ENCODE measurements at places on chromosomes 6 and 20. TPM values are rescaled to one million over a fixed set of nuclear protein-coding genes. Genes with fewer than 3 reads are reported as not detected.

DNA sequence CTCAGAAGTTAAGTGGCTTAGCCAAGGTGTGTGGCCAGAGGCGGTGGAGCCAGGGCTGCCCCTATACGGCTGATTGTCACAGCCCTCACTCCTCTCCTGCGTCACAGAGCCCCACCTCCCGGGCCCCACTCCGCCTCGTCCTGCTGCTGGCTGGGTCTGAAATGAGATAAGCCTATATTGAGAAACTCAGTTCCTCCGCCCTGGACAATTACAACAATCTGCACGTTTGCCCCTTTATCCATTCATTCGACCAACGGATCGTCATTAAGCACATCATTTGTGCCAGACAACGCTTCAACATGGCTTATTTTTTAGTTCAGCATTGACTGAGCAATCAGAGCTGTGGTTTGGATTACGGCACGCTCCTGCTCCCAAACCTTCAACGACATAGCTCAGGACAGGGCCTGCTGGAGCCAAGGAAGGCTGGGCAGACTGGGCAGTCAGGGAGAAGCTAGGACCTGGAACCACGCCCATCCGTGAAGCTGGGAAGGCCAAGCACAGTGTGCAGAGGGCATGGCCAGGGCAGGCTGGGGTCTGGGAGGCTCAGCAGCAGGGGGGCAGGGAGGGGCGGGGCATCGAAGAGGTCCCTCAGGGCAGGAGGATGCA lies 16.6 kb upstream of the EZR start:
- H3K27me3 ChIP-seq, result no peaks in the 10 kb centered on the region
- peaks cover 14% of the 10 kb centered on the region for H3K4me1 ChIP-seq
- peak overlapping the region; percentile 70 for H3K27ac ChIP-seq
- no peak overlapping the region for H3K4me3 ChIP-seq

The ASIP gene
- not detected for total RNA-seq

The PRSS35 gene
- total RNA-seq, result not detected

The DNAH8 gene
- not detected for total RNA-seq

The STMN3 gene
- 0.75 TPM for total RNA-seq

DNA sequence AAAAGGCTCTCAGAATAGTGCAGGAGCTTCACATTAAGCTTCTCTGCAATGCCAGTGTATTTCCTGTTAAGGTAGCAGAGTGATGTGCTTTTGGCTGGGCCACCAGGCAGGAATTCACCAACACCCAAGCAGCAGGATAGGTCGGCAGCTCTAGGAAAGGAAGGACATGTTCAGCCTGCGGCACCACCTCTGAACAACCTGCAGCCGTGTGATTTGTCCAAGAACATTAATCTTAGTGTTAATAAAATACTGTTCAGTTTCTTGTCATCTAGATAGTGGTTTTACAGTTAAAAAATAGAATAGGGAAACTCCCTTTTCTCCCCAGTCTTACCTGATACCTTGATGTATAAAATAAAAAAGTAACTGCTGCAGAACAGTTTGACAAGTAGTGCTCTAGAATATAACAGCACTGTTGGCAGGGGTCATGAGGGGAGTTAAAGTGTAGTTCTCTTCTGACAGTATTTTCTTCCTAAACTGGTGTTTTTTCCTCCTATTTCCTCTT lies 18.8 kb downstream of the ZNF292 start:
- no peak overlapping the region for H3K4me3 ChIP-seq
- H3K4me1 ChIP-seq, result peaks cover 8% of the 10 kb centered on the region
- H3K27ac ChIP-seq, result no peak overlapping the region
- no peaks in the 10 kb centered on the region for H3K27me3 ChIP-seq

The TCP11 gene
- not detected for total RNA-seq

The ANKRD6 gene
- 8.4 TPM for total RNA-seq

The ATAT1 gene
- 33.3 TPM for total RNA-seq

The ABCF1 gene
- total RNA-seq, result 39.5 TPM

The CLIC5 gene
- 153 TPM for total RNA-seq

The CFAP61 gene
- total RNA-seq, result 0.27 TPM

- H3K4me1 ChIP-seq, result no peaks in the 10 kb centered on the region
- no peaks in the 10 kb centered on the region for H3K27me3 ChIP-seq
- no peak overlapping the region for H3K27ac ChIP-seq
These were observed 141.3 kb downstream of the QRSL1 start for GRCh38 chr6:106770663-106771062.

DNA sequence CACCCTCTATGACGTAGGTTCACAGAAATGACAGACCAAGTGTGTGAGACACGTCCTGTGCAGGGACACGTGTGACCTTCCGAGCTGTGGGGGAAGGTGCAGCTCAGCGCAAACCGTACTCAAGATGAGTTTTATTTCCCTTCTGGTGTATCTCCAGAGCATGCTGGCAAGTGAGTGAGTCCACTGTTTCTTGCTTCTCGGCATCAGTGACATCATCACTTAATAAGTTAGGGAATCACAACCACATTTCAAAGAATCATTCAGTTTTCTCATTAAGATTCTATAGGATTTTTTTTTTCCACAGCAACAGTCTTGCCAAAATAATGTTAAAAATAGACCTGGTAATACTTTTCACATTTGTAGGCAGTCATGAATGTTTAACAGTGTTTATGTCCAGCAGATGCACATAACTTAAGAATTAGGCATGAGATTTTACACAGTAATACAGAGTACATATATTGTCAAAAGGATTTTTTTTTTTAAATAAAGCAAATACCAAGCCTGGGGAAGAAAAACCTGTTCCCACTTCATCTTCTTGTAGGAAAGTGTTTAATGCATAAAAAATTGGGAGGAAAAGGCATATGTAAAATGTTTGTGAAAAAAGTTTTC lies 417.8 kb downstream of the CDC5L start:
- peaks cover under 1% of the 10 kb centered on the region for H3K4me1 ChIP-seq
- H3K4me3 ChIP-seq, result no peak overlapping the region
- H3K36me3 ChIP-seq, result no peaks in the 10 kb centered on the region
- no peak for DNase-seq

- no peaks in the 10 kb centered on the region for H3K36me3 ChIP-seq
These were observed 1334.0 kb upstream of the CITED2 start for GRCh38 chr6:140708441-140708840.

- no peak overlapping the region for H3K27ac ChIP-seq
- H3K4me1 ChIP-seq, result peaks cover 3% of the 10 kb centered on the region
- H3K27me3 ChIP-seq, result no peaks in the 10 kb centered on the region
- DNase-seq, result no peak
- no peaks in the 10 kb centered on the region for H3K36me3 ChIP-seq
These were observed 29.8 kb upstream of the SIRT5 start for GRCh38 chr6:13544454-13545186.

DNA sequence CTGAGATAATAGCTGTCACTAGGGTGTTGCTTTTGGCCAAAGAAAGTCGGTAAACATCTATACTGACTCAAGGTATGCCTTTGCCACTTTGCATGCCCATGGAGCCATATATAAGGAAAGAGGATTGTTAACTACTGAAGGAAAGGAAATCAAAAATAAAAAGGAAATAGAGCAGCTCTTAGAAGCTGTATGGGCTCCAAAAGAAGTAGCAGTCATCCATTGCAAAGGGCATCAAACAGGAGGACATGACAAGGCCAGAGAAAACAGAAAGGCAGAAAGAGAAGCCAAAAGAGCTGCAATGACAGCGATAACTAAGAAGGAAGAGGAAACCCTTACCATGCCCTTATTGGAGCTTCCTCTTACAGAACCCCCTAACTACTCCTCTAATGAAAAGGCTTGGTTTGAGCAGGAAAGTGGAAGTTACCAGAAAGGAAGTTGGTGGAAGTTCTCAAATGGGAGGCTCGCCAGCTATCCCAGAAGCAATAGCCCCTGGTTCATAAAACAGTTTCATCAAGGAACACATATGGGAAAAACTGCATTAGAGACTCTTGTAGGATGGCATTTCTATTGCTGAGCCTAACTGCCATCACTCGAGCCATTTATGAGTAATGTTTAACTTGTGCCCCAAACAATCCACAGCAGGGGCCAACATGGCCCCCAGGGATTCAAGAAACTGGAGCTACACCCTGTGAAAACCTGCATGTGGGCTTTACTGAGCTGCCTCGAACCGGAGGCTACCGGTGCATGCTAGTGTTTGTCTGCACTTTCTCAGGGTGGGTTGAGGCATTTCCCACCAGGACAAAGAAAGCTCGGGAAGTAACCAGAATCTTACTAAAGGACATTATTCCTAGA lies 7.0 kb downstream of the IL22RA2 start:
- no peaks in the 10 kb centered on the region for H3K27me3 ChIP-seq
- no peaks in the 10 kb centered on the region for H3K36me3 ChIP-seq
- H3K4me1 ChIP-seq, result no peaks in the 10 kb centered on the region
- DNase-seq, result no peak
- no peak overlapping the region for H3K27ac ChIP-seq

GRCh38 chr20:36919715-36920333 lies 31.7 kb downstream of the SAMHD1 start:
- H3K4me1 ChIP-seq, result no peaks in the 10 kb centered on the region
- no peak for DNase-seq
- H3K4me3 ChIP-seq, result no peak overlapping the region
- H3K36me3 ChIP-seq, result no peaks in the 10 kb centered on the region

DNA sequence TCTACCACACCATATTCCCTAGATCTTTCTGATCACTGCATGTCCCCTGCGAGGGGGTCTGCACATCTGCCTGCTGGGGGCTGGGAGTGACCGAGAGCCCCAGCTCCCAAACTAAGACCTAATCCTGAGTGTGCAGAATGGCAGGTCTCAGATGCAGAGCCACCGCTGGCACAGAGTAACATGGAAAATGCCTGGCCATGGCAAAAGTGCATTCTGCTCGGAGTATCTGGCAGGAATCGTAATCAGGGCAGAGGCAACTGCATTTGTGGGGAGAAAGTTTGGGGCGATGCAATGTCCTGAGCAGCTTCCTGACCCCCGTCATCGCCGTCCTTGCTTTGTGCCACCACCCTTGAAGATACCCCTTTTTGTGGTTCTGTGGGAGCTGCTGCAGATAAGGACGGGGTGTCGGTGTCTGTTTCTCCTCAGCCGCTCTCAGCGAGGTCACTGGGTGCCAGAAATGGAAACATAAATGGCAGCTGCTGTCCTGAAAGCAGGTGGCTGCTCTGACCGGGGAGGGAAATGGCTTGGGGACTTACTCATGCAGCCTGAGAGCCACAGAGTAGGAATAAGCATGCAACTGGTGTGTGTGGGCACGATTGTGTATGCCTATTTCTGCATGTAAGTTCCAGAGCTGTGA lies 157.9 kb downstream of the LY86 start:
- no peaks in the 10 kb centered on the region for H3K36me3 ChIP-seq
- no peak for DNase-seq
- H3K27me3 ChIP-seq, result no peaks in the 10 kb centered on the region
- peaks cover 23% of the 10 kb centered on the region for H3K4me1 ChIP-seq
- no peak overlapping the region for H3K4me3 ChIP-seq
- H3K27ac ChIP-seq, result no peak overlapping the region

The DEFB132 gene
- total RNA-seq, result not detected

GRCh38 chr6:134477991-134478635 lies 160.2 kb upstream of the SGK1 start:
- DNase-seq, result no peak
- H3K36me3 ChIP-seq, result no peaks in the 10 kb centered on the region
- H3K4me3 ChIP-seq, result no peak overlapping the region
- H3K4me1 ChIP-seq, result no peaks in the 10 kb centered on the region
- H3K27ac ChIP-seq, result no peak overlapping the region

The MATN4 gene
- total RNA-seq, result not detected

DNA sequence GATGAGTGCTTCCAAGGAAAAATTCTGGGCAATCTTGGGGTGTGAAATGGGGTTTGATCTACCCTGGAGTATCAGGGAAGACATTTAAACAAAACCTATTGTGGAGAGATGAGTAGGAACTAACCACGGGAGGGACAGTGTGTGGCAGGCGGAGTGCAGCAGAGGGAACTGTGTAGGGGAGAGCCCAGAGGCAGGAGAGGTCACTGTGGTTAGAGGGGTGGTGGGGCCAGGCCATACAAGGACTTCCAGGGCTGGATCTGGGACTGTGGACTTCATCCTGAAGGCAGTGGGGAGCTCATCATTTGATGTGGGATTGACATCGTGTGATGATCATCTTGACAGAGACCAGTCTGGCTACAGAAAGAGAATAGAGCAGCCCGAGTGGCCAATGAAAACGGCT lies 89.0 kb downstream of the TOX2 start:
- no peak overlapping the region for H3K4me3 ChIP-seq
- no peaks in the 10 kb centered on the region for H3K4me1 ChIP-seq

DNA sequence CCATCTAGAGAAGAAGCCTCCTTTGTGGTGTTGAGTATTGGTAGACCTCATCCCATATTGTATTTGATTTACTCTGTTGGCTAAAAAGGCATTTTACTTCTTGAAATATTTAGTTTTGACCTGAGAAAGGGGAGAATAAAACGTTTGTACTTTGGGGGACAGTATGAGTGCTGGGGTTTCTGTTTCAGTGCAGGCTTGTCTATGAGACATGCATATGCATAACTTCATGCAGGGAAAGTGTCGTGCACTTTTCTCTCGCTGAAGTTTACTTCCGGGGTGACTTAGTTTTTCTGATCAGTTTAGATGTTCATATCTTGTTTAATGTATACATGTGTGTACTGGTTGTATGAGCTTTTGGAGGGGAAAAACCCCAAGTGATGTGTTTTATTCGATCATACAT lies 59.5 kb downstream of the UTRN start:
- no peak overlapping the region for H3K4me3 ChIP-seq
- no peak for DNase-seq
- H3K4me1 ChIP-seq, result peaks cover 28% of the 10 kb centered on the region
- H3K36me3 ChIP-seq, result no peaks in the 10 kb centered on the region
- no peaks in the 10 kb centered on the region for H3K27me3 ChIP-seq
- H3K27ac ChIP-seq, result peak overlapping the region; percentile 78

GRCh38 chr20:62120990-62121775 lies 1.1 kb upstream of the LSM14B start:
- H3K36me3 ChIP-seq, result no peaks in the 10 kb centered on the region
- peak; percentile 66 for DNase-seq
- peak overlapping the region; percentile 96 for H3K27ac ChIP-seq
- no peaks in the 10 kb centered on the region for H3K27me3 ChIP-seq
- H3K4me3 ChIP-seq, result peak overlapping the region; percentile 56

DNA sequence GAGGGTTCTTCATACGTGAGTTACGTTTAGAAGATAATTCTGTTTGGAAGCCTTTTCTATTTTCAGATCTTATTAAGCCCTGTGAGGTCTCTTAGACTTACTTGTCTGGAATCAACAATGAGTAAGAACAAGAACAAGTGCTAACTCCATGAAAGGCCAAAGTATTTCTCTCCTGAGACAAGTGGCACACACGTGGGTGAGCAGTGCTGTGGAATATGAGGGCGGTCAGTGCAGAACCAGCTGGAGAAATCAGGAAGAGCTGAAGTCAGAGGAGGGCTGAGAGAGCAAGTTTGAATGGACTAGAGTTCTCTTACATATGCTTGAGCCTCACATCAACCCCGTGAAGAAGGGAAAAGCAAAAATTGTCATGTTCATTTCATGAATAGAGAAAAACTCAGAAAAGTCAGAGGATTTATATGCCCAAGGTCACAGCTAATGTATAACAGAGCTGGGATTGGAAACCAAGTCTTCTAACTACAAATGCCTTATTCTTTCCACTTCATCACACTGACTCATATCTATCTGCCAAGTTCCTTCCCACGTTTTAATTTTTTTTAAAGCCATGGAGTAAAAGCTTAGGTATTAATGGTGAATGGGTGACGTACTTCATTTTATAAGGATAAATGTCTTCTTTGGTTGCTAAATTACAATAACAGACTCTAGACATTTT lies 201.3 kb upstream of the DTNBP1 start:
- DNase-seq, result no peak
- H3K36me3 ChIP-seq, result no peaks in the 10 kb centered on the region
- H3K27ac ChIP-seq, result no peak overlapping the region
- no peak overlapping the region for H3K4me3 ChIP-seq
- H3K27me3 ChIP-seq, result no peaks in the 10 kb centered on the region

GRCh38 chr6:4664911-4665310 lies 111.3 kb upstream of the CDYL start:
- H3K4me3 ChIP-seq, result no peak overlapping the region
- no peaks in the 10 kb centered on the region for H3K27me3 ChIP-seq
- no peaks in the 10 kb centered on the region for H3K4me1 ChIP-seq
- DNase-seq, result no peak
- no peak overlapping the region for H3K27ac ChIP-seq

Data from transverse colon (tissue), 4 donors.